ENCODE measurements at places on chromosomes 4 and X.
A peak's percentile ranks its signal among the peaks of the same experiment; 100 is the strongest.

DNA sequence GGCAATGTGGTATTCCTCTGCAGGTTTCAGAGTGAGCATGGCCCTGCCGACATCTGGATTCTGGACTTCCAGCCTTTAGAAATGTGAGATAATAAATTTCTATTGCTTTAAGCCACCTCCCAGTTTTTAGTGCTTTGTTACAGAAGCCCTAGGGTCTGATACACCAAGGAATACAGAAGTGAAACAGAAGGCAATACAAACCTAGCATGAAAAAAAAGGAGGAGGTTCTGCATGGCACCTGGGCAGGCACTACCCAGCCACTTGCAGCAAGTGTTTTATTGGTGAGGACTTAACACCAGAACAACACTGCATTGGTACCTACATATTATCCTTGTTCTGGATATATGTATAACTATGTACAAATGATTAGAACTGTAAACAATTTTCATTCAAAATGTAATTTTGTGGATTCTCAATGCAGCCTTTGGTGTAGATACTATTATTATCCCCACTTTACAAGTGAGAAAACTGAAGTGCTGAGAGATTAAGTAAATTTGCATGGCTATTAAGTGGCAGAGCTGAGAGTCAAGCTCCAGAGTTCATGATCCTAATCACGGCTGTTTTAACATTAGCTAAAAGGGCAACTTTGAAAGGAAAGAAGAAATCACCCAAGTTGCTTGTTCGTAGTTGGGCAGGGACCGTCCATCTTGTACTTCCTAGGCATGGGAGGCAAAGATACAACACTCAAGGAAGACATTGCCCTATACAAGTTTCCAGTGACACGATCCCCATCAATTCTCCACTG lies 71.8 kb downstream of the IL21 start:
- DNase-seq = no peak

- peak; percentile 4 for DNase-seq
These were observed 33.3 kb upstream of the GPC4 start for GRCh38 chrX:133448512-133449076.

GRCh38 chr4:101064541-101065180 lies 282.7 kb downstream of the PPP3CA start:
- peak; percentile 10 for DNase-seq

GRCh38 chr4:163343604-163344146 lies at the start of gene NPY5R:
Gene NPY5R, plus strand, starts transcription at chr4:163343892. Its CDS starts 6,382 bp downstream, at chr4:163350274.
- DNase-seq = no peak

DNA sequence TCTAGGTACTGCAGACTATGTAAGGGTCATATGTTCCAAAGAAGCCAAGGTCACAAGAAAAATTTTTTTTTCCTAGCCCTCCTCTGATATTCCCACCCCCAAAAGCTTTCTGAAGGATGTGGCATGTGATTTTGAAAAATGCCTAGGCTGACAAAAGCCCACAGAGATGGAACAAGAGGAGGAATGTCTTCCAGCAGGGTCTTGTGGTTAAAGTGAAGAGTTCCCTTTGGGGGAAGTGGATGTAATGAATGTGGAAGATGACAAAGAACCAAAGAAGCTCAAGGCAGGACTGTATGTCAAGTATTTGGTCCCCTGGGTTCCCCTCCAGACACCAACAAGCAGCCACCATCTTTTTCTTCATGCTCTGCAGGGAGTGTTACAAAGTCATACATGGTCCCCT lies 268.8 kb downstream of the BCOR start:
- no peak for DNase-seq

GRCh38 chr4:139672215-139672614 lies 6.6 kb downstream of the MGST2 start:
- DNase-seq = peak; percentile 56

- DNase-seq = no peak
These were observed 178.3 kb downstream of the SNCA start for GRCh38 chr4:89658701-89659024.

DNA sequence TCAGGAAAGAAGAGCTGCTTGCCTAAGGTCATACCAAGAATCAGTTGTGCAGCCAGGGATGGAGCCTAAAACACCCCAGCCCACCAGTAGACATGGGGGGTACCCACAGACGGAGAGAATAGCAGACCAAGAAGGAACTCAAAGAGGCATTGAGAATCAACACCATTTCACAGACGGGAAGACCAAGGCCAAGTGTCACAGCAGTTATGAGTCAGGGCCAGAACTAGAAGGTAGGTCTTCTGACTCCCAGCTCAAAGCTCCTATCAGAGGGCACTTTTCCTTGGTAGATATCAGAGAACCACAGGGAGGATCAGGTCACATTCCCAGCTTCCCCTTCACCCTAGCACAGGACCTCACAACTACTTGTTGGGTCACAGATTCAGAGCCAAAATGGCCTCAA lies 14.5 kb downstream of the OTUD5 start:
- DNase-seq = no peak
